Activated gamma-delta T cell treated with Interleukin-2 at 50 U/mL for 16 hours (primary cell): ENCODE measurements at places on chromosomes 3 and 15.

GRCh38 chr3:5275529-5275928 is 88.0 kb downstream of the EDEM1 start:
- DNase-seq: no peak

DNA sequence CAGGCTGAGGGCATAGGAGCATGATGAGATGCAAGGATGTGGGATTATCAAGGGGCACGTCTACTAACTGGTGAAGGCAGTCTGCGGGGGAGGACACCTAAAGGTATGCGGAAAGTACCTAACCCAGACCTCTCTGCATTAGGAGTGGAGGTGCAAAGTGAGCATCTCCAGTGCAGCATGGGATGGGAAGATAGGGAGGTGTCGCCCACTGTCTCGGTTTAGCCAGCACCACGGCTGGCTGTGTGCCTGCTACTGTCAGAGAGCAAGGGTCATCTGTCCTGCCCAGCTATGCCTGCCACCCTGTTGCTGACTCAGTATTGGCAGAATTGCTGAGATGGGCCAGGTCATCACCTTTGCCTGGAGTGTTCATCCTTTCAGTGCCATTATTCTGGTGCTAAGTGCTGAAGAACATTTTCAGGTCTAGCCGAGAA is 40.1 kb downstream of the OXNAD1 start:
- DNase-seq: peak; percentile 26

GRCh38 chr3:160434071-160434470 is 15.5 kb downstream of the TRIM59 start:
- no peak for DNase-seq

GRCh38 chr15:92656089-92656488 is 514 bp upstream of the FAM174B start:
- no peak for DNase-seq

GRCh38 chr3:127544192-127544802 is 46.2 kb downstream of the TPRA1 start:
- peak; percentile 66 for DNase-seq

DNA sequence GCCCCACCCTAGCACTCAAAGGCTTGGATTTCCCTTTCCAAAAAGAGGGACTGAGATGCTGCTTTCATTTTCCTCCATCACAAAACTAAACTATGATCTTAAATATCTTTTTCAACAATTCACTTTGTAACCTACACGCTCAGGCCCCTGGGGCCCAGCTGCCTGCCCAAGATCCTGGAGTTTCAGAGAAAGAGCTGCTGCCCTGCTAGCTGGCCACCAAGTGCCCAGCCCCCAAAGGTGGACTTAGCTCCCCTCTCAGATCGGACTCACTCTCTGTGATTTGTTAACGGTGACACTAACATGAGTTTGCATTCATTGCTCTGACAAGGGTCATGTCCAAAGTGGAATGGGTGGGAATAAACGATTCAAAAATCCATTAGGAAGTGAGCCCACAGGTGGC is 119.6 kb upstream of the SMAD3 start:
- DNase-seq: no peak

GRCh38 chr3:55595420-55595819 is 108.3 kb upstream of the WNT5A start:
- no peak for DNase-seq

- DNase-seq: no peak
These were observed 7.2 kb downstream of the DNASE1L3 start for GRCh38 chr3:58203541-58203940.

DNA sequence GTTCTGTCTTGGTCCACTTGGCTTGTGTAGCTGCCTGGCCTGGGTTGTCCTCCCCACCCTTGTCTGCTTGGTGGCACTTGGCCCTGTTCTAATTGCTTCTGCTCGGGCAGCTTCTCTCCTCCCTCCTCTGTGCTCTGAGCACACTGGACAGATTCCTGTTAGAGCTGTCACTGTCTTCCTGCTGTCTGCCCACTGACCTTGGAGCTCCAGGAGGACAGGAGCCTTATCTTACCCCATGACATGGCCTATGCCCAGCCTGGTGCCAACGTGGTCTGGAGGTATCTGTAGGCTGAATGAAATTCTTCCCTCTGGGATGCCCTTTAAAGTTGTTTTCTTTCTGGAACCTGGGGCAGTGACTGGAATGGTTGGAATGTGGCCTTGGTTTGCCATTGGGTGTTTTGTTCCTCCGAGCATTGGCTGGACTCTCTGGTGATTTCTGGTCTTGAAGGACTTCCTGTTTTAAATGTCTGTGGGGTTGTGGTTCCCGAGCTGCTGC is 94.1 kb downstream of the FAM43A start:
- DNase-seq: no peak

DNA sequence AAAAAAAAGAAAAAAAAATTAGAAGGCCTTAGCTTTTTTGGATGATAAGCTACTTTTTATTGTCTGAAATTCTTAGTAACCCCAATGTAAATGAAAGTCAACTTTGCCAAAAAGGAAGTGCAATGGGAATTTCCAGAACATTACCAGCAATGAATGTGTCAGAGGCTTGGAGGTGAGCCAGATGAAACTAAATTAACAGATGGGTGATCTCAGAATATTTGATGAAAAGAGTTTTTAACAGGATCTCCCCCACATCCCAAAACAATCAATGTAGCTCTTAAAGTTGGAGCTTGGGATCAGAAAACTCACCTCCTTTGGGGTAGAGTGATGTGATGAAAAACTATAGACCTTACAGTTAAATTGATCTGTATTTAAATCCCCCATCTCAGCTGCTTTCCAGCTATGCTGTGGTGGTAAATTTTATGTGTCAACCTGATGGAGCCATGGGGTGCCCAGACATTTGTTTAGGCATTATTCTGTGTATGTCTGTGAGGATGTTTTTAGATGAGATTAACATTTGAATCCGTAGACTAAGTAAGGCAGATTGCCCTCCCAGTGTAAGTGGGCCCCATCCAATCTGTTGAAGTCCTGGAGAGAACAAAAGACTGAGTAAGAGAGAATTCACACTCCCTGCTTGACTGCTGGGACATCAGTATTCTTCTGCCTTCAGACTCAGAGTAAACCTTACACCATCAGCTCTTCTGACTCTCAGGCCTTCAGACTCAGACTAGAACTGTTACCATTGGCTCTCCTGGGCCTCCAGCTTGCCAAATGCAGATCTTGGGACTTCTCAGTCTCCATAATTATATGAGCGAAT is 84.3 kb upstream of the TNFSF10 start:
- DNase-seq: no peak

GRCh38 chr15:64213646-64214045 is 50.8 kb upstream of the PPIB start:
- no peak for DNase-seq

GRCh38 chr15:98684995-98685525 is 36.7 kb downstream of the IGF1R start:
- DNase-seq: no peak

GRCh38 chr3:131849616-131850015 is 185.2 kb downstream of the CPNE4 start:
- DNase-seq: no peak

- no peak for DNase-seq
These were observed 63.5 kb downstream of the MESD start for GRCh38 chr15:80926126-80926525.

GRCh38 chr3:175186511-175186910 is 327.4 kb downstream of the NAALADL2 start:
- no peak for DNase-seq

DNA sequence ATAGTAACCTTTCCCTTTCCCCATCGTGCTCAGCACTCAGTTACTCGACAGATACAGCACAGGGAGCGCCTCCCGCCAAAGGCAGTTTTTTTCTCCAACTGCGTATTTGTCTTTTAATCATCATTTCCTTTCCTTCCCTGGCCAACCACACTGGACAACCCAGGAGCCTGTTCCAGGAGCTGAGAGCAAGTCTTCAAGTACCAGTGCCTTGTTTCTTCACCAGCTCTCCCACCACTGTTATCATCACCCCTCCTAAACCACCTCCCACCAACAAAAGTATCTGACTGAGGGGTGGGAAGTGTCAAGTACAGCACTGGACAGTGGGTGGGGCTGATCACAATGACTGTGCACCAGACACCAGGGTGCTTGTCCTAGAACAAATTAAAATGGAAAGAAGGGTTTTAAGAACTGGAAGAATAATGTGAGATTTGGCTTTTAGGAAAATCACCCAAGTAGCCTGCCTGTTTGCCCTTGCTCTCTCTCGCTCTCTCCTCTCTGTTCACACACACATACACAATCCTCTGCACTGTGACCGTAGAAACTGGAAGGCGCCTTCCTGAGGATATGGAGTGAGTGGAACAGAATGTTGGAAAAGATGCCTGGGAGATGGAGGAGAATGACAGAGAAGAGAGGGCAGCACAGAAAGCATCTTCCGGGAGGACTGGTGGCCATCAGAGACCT is 126.3 kb downstream of the TNIK start:
- DNase-seq: no peak
